ENCODE measurements at places on chromosomes 1 and 21. TPM values are rescaled to one million over a fixed set of nuclear protein-coding genes. Genes with fewer than 3 reads are reported as not detected.

DNA sequence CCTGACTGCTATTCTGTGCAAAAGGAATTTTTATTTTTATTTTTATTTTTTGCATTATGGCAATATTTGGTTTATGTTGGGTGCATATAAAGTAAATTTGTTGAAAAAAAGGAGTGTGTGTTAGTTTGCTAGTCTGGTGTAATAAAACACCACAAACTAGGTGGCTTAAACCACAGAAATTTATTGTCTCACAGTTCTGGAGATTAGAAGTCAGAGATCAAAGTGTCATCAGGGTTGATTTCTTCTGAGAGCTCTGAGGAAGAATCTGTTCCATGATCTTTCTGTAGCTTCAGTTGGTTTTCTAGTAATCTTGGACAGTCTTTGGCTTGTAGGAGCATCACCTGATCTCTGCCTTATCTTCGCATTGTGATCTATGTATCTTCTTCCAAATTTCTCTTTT is 6.5 kb downstream of the SLC30A7 start:
- no peak overlapping the region for H3K4me3 ChIP-seq
- DNase-seq, result no peak
- H3K36me3 ChIP-seq, result no peaks in the 10 kb centered on the region
- H3K27me3 ChIP-seq, result no peaks in the 10 kb centered on the region
- no peak overlapping the region for H3K27ac ChIP-seq

- H3K4me3 ChIP-seq, result peak overlapping the region; percentile 11
- peak overlapping the region; percentile 3 for H3K27ac ChIP-seq
- no peaks in the 10 kb centered on the region for H3K27me3 ChIP-seq
- H3K4me1 ChIP-seq, result peaks cover 50% of the 10 kb centered on the region
- H3K36me3 ChIP-seq, result peaks cover 57% of the 10 kb centered on the region
Measured at GRCh38 chr1:25807480-25808390, 7.7 kb downstream of the SELENON start.

DNA sequence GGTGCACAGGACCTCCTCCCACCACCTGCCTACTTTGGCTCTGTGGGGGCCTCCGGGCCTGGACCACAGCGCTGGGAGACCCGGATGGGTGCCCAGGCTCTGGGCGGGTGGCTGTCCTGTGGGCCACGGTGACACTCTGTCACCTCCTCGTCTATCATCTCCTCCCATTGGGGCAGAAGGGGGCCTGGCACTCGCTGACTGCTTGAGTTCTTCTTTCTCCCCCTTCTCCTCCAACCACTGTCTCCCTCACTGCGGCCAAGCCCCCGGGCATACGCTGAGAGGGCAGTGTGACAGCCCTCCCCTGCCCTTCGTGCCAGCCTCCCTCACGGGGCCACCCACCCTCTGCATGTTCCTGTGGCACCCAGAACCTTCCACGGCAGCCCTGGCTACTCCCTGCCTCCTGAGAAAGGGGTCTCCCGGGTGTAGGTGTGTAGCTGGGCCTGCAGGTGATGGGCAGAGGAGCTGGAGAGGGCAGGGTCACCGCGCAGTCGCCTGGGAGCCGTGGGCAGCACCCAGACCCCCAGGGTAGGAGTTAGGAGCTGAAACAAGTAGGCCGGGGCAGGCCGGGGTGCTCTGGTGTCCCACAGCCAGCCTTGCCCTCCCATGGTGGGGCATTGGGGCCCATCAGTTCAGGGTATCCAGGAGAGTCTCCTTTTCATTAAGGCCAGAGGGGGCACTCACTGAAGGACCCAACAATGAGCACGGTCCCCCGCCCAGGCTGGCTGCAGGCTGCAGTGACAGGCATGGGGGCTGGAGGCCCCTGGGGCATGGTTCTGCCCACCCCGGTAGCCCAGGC is 9.2 kb upstream of the ARF1 start:
- no peak for DNase-seq
- no peaks in the 10 kb centered on the region for H3K4me1 ChIP-seq

DNA sequence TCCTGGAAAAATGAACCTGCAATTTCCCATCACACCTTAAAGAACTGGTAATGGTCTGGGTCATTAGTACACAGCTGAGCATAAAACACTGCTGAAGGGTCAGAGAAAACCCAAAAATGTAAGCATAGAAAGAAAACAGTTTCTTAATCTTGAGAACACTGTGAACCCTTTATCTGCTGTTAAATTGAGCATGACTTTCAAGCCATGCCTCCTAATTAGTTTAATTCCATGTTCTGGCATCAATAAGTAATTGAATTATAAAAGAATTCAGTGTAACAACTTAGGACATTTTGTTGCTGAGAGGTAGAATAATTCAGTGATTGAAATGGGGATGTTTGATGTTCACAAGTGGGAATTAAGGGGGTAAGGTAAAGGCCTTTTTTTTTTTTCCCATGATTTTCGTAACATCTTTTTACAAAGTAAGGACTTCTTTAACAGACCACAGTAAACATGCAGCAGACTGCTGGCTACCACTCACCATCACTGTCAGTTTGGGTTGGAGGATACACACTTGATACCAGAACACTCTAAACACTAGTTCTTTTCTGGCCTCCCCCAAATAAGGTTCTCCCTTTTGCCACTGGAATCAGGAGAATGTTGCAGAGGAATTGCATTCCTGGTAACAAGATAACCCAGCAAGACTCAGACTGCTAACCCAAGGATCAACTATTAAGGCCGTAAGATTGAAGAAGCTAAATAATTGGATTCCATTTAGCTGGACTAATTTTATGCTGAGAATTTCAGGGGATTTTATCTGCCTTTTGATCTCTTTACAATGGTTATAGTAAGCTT is 3.0 kb downstream of the RWDD3 start:
- H3K4me3 ChIP-seq, result no peak overlapping the region
- peaks cover 21% of the 10 kb centered on the region for H3K4me1 ChIP-seq
- no peaks in the 10 kb centered on the region for H3K27me3 ChIP-seq
- H3K27ac ChIP-seq, result peak overlapping the region; percentile 21
- DNase-seq, result no peak

- no peaks in the 10 kb centered on the region for H3K36me3 ChIP-seq
- peaks cover 51% of the 10 kb centered on the region for H3K4me1 ChIP-seq
- H3K4me3 ChIP-seq, result peak overlapping the region; percentile 82
- DNase-seq, result peak; percentile 53
Measured at GRCh38 chr1:21932127-21932526, 5.0 kb downstream of the HSPG2 start.

- no peak overlapping the region for H3K27ac ChIP-seq
- H3K27me3 ChIP-seq, result no peaks in the 10 kb centered on the region
- no peaks in the 10 kb centered on the region for H3K4me1 ChIP-seq
- DNase-seq, result no peak
- no peaks in the 10 kb centered on the region for H3K36me3 ChIP-seq
Measured at GRCh38 chr1:115411371-115412063, 73.5 kb upstream of the NGF start.

The OR2T29 gene
- not detected for total RNA-seq

The RAB7B gene
- total RNA-seq, result 0.66 TPM

The CLDN17 gene
- not detected for total RNA-seq
